Motor neuron (in vitro differentiated cells): ENCODE measurements at places on chromosomes 13 and 19. TPM values are rescaled to one million over a fixed set of nuclear protein-coding genes. Genes with fewer than 3 reads are reported as not detected.

The ERICH4 gene
- 0.44 TPM in 1 of 2 replicates, not detected in the other for total RNA-seq

- no peak for ATAC-seq
Measured at GRCh38 chr19:51493776-51494175, 7.8 kb downstream of the SIGLEC12 start.

DNA sequence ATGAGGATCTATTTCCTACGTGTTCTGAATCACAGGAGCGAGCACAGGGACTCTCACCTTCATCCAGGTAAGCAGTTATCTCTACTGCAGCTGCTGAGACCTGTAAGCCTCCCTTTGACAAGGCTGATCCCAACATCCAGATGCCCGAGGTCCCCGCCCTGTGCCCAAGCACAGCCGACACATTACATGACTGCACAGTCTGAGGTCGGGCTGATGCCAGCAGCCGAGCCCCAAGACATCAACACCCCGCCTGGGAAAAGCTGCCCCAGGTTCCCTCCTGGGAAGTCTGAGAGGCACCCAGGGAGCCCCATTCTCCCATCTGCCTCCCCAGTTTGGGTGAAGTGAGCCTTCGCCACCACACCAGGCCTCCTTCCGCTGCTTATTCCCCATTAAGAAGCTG lies 95.9 kb downstream of the COL4A1 start:
- ATAC-seq: no peak

- ATAC-seq: no peak
Measured at GRCh38 chr13:113555141-113555540, 29.4 kb upstream of the TFDP1 start.

- peak; percentile 91 for ATAC-seq
Measured at GRCh38 chr19:38004521-38005223, 97.7 kb downstream of the SIPA1L3 start.

- ATAC-seq: peak; percentile 85
Measured at GRCh38 chr19:49850487-49851342, at the start of gene PTOV1. TSS of gene PTOV1 (plus strand) at chr19:49851159.

DNA sequence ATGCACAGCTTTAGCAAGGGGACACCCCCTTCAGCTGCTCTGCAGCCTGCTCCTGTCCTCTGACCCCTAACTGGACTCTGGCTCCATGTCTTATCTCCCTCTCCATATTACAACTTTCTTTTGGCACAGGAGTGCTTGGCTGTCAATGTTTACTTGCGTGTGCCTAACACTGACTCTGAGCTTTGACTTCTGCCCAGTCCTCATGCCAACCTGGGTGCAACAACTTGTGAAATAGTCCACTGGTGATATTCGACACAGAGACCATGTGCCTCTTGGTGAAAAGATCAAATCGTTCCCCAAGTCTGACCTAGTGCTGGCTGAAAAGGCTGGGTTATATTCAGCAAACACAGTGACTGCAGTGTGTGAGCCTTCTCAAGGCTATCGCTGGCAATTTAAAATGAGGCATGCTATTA lies 34.1 kb upstream of the KLF12 start:
- peak; percentile 29 for ATAC-seq
